NCI-H1436 (cell line): ENCODE measurements at places on chromosomes 7 and 10.

DNA sequence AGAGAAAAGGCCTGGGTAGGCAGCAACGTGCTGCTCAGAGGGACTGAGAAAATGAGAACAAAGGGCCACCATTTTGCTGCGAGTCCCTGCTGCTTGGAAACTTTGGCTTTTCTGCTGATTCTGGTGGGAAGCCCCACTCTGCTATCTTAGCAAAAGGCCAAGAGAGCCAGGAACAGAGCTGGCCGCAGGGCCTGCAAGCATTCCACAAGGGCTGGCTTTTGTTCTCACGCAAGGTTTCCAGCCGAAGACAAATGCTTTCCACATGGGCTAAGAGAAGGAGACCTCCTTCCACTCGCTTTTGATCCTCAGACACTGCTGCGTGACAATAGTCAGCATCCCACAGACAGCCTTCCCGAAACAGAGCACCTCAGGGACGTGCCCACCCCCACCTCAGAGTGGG lies 163.1 kb downstream of the ARHGAP12 start:
- DNase-seq = no peak

DNA sequence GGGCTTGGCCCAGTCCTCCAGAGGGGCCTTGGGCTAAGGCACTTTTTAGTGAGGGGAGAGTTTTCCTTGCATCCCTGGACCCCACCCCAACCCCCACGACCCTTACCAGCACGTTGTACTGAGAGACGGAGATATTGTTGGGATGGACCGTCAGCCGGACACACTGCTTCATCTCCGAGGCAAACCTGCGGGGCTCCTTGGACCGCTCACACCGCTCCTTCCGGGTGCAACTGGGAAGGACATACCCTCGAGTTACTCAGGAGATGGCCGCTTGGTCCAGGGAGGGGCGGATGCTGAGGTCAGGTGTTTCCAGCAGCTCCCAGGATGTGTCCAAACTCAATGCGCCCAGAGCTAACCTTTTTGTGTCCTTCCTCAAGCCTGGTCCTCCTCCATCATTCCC lies 348.0 kb downstream of the PLXNA4 start:
- no peak for DNase-seq

GRCh38 chr10:14429043-14429700 lies 98.4 kb upstream of the FRMD4A start:
- DNase-seq = no peak

DNA sequence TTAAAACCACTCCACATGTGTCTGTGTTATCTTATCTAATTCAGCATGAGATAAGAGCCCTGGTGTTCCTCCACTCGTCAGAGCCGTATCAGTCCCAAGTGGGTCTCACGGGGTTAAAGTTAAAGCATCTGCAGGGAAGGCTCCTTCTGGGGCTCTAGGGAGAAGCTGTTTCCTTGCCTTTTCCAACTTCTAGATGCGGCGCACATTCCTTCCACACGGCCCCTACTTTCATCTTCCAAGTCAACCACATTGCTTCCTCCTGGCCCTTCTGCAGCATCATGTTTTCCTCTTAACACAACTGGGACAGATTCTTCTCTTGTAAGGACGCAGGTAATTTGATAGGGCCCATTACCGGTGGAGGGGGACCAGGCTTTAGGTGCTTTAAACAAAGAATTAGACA lies 620.1 kb upstream of the DPP6 start:
- no peak for DNase-seq

DNA sequence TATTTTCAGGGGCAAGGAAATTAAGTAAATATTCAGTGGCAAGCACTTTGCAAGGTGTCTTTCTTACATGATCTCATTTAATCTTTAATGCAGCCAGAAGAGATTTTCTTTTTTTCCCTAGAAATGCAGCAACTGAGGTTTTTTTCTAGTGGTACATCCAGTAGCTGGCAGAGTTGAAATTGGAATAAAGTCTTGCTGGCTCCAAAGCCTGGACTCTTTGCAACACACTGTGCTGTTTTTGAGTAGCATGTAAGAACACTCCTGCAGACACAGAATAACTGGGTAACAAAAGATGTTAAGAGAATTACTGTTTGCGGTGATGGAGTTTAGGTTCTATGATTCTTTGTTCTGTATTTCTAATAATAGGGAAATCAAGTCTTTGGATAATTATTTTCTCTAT lies 123.6 kb downstream of the PON1 start:
- no peak for DNase-seq

GRCh38 chr10:107971973-107972372 lies 807.5 kb upstream of the SORCS1 start:
- no peak for DNase-seq
